ENCODE measurements at places on chromosomes 6 and 20.

- no peak for DNase-seq
These were observed 5.3 kb upstream of the GDAP1L1 start for GRCh38 chr20:44241796-44242195.

- DNase-seq = no peak
These were observed 34.5 kb upstream of the CEP85L start for GRCh38 chr6:118685823-118686449.

DNA sequence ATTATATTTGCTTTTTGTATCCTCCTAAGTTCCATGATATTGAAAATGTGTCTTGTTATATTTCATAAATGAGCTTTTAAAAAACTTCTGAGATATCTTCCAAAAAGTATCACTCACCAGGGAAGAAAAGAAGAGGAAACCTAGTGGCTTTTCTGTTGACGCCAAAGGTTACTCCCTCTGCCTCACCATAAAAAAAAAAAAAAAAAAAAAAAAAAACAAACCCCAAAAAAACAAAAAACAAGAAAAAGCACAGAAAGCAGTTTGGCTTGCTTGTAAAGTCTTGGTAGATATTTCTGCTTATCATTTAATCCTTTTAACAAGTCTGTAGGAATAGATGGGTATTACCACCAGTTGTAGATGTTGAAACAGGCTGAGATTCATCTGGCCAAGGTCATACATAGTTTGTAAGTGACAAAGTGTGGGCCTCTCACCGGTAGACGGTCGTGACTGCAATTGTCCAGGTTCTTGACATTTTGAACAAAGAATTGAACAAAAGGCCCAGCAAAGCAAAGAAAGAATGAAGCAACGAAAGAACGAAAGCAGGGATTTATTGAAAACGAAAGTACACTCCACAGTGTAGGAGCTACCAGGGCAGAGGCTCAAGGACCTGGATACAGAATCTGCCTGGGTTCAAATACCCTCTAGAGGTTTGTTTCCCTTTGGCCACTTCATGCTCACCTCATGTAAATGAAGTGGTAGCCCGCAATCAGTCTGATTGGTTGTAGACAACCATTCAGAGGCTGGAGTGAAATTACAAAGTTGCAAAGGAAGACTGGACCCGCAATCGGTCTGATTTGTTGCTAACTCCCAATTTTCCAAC is 11.6 kb upstream of the ELOVL5 start:
- DNase-seq = no peak

- DNase-seq = no peak
These were observed 157.4 kb upstream of the TNFAIP3 start for GRCh38 chr6:137709424-137710236.

- DNase-seq = no peak
These were observed at the start of gene DOK5 for GRCh38 chr20:54475334-54476168. TSS of gene DOK5 (plus strand) at chr20:54475593. CDS start at chr20:54475947, 354 bp downstream.

DNA sequence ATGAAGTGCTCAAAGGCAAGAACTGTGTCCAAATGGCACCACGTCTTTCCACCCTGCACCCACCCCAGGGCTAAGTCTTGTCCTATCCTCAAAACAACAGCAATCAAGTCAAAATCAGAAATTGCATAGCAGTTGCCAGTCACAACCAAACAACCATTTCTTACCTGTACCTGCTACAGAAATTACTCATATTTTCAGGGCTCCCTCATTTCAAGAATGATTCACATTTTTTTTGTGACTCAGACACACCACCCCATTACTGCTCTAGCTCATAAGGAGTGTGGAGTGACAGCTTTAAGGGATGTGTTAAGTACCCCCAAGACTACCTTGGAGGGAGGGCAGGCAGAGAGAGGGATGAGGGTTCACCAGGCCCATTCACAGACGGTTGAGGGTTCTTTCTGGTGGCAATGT is 111.7 kb downstream of the TRERF1 start:
- DNase-seq = peak; percentile 27

GRCh38 chr6:41723530-41724227 is 11.7 kb downstream of the TFEB start:
- DNase-seq = no peak

- DNase-seq = no peak
These were observed 47.4 kb downstream of the TRMT11 start for GRCh38 chr6:126033696-126034095.

GRCh38 chr20:44946271-44946852 is 13.8 kb downstream of the TOMM34 start:
- DNase-seq = no peak

GRCh38 chr20:34874094-34874654 is 1.5 kb upstream of the GGT7 start:
- peak; percentile 16 for DNase-seq

DNA sequence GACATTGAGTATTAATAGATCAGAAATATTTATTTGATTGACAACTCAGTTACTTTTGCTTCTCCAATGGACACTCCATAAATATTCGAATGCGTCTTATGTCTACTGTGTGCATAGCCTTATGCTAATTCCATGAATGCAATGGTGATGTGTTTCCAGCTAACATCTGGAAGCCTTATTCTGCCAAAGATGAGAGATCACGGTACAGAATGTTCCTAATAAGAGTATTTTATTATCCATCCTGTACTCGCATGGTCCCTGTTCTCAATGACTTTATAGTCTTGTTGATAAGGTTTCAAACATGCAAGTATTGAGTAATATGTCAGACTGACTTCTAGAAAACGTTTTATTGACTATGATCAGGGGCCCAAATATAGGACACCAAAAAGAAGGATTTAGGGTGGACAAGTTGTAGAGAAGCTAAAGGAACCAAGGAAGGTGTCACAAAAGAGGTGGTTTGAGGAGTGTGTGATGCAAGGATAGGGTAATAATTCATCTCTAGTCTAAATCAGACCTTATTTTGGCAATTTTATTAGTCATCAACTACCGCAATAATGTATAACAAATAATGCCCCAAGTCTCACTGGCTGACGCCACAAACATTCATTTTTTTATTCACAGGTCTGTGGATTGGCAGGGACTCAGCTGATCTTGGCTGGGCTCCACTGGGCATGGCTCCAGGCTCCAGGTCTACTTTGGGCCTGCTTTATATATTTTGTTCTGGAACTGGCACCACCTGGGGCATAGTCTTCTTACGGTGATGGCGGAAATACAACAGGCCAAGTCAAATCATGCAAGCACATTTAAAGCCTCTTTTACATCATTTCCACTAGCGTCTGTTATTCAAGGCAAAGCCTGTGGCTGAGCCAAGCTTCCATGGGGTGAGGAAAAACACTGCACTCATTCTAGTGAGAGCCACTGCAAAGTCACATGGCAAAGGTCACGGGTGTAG is 24.5 kb upstream of the CD83 start:
- DNase-seq = no peak

DNA sequence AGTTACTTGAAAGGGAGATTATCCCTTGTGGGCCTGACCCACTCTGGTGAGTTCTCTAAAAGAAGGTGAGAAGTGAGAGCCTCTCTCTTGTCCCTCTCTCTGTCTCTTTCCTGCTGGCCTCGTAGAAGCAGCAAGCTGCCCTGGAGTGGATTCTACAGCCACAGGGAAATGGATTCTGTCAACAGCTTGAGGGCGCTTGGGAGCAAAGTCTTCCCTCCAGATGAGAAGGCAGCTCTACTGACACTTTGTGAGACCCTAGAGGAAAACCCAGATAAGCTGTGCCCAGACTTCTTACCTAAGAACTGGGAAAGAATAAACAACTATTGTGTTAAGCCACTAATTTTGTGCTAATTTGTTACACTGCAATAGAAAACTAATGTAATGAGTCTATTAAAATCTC is 39.9 kb downstream of the ANKRD60 start:
- no peak for DNase-seq

DNA sequence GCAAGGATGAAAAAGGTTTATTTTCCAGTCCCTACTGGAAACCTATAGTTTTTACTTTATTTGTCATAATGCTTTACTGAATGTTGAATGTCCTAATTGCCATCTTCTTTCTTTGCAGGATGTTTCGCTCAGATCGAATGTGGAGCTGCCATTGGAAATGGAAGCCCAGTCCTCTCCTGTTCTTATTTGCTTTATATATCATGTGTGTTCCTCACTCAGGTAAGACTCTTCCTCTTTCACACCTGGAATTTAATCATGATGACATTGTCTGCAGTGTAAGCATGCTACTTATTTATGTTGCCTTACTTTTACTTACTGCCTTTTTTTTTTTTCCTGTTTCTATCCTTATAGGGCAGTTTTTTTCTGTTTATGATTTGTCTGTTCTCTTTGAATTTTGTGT is 7.6 kb downstream of the ADGRG6 start:
- no peak for DNase-seq

DNA sequence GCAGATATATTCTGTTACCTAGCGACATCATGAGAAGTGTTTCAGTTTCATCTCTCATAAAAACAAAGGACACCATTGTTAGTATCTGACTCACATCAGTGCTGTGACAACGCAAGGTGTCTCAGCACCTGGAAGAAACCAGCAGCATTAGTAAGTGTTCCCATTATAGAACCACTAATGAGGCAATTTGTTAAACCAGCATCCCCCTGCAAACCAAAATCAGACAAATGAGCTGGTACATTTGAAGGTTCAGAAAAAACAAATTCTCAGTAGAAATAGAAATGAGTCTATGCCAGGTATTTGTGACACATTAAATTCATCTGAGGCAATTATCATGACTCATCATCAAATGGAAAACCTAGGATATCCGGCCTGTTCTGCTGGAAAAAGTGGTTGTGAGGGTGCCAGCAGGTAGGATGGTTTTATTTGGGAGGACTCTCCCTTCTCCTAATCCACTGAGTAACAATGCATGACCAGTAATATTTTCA is 151.7 kb downstream of the TMEM200A start:
- DNase-seq = no peak

- DNase-seq = no peak
These were observed 12.7 kb downstream of the SAYSD1 start for GRCh38 chr6:39102071-39102820.

- DNase-seq = no peak
These were observed 1.5 kb upstream of the PRSS35 start for GRCh38 chr6:83510791-83511190.

DNA sequence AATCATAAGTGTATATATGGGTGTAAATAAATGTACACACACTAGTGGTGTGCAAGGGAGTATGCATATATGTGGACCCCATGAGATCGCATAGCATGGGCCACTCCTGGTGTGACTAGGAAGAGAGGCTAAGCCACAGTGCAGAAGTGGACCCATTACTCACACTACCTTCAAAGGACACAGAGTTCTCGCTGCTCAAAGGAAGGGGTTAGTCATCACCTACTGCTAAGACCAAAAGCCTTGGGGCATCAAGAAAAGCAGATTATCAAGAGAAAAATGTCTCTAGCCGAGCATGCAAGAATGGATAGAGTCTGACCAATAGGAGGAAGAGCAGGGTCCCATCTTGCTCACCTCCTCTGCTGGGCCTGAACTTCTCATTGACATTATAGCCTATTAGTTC is 195.5 kb downstream of the MAFB start:
- no peak for DNase-seq

GRCh38 chr20:62831361-62831788 is 14.5 kb downstream of the COL9A3 start:
- DNase-seq = no peak

DNA sequence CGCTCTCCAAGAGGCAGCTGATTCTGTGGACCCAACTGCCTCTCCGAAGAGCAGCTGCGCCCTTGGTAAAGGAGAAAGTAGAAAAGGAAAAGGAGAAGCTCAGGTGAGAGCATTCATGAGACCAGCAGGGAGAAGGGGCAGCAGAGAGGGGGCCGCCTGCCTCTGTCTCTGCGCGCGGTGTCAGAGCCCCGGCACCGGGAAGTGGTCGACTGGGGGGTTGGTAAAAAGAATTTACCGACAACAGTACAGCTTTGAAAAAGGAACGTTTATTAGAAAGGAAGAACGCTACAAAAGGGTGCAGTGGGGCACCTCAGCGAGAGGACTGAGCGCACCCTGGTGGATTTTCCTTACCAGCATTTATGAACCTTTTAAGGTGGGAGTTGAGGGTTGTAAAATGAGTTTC is 61.9 kb downstream of the GPR6 start:
- DNase-seq = peak; percentile 2

GRCh38 chr20:9969626-9970025 is 65.2 kb upstream of the ANKEF1 start:
- DNase-seq = no peak

DNA sequence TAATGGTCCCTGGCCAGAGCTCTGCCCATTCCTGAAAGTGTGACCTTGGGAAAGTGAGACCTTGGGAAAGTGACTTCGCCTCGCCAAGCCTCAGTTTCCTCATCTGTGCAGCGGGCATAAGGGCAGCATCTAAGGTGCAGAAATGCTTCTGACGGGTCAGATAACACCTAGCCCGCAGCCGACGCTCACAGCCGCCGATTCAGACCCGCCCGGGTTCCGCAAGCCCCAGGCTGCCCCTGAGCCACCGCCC is 486 bp downstream of the FKBP1A start:
- no peak for DNase-seq

- DNase-seq = no peak
These were observed 537.4 kb downstream of the TENT5A start for GRCh38 chr6:81215092-81215432.

DNA sequence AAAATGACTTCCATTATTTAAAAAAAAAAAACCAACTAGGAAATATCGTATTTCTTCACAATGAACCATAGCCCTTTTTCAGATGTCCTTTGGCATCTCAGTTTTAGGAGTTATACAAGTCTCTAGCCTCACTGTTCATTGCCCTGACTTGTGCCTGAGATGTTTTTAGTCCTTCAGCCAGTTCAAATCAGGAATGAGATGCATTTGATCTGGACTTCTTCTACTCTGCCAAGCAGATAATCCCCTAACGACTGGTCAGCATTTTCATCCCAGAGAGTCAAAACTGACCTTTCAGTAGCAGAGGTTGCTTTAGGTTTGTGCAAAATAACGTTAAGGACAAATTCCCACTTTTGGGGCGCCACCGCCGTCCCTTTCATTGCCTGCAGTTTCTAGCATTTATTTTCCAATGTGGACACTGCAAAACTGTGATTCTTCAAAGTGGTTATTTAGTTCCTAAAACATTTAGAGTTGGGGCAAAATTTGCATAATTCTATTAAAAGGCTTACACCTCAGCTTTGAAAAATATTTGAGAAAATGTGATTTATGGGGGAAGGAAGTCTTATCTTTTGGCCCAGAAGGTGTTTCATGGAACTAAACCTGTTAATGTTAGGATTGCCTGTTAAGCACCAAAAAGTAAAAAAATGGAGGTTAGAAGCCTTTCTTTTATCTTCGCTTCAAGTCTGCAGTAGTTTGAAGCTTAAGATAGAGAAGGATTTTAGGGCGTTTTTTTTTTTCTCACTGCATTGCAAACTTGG is 152.0 kb upstream of the SGK1 start:
- no peak for DNase-seq

GRCh38 chr6:149979293-149979692 is 15.6 kb downstream of the ULBP1 start:
- DNase-seq = no peak

DNA sequence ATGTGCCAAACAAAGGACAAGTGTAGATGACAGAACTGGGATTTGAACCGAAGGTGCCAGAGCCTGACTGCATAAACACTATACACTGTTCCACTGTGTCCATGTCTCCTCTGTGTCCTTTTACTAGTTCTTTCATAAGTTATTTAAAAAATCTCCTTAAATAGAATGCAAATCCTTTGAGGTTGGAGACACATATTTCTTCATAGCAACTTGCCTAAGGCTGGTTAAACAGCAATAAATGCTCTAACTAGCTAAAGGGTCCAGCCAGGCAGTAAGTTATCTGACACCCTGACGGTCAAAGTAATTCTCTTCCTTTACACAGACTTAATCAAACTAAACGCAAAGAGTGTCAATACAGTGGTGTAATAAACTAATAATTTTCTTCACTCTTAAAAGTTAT is 76.2 kb upstream of the TRAF3IP2 start:
- no peak for DNase-seq

Data from activated T-helper 9 cell treated with anti-CD3 and anti-CD28 coated beads, Interleukin-2, amount 50 U/mL, for 16 hours (primary cell).